T-helper 17 cell (primary cell): ENCODE measurements at places on chromosomes 11 and 22.

- no peak for DNase-seq
Observed at GRCh38 chr11:12993626-12994025, 15.5 kb upstream of the RASSF10 start.

DNA sequence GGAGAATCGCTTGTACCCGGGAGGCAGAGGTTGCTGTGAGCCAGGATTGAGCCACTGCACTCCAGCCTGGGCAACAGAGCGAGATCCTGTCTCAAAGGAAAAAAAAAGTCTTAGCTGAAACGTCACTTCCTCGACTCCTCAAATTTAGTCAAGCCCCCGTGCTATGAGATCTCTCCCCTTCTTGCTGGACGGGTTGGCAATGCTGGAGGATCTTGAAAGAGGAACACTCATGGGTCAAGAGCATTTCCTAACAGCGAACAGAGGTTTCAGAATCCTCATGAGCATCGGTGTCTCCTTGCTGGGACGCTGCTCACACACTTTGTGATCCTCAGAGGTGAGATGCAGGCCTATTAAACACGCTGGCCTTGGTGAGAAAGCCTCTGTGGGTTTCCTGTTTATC, 35.9 kb downstream of the APOL3 start:
- DNase-seq: no peak

GRCh38 chr11:132073787-132074186, 703.4 kb downstream of the NTM start:
- no peak for DNase-seq

DNA sequence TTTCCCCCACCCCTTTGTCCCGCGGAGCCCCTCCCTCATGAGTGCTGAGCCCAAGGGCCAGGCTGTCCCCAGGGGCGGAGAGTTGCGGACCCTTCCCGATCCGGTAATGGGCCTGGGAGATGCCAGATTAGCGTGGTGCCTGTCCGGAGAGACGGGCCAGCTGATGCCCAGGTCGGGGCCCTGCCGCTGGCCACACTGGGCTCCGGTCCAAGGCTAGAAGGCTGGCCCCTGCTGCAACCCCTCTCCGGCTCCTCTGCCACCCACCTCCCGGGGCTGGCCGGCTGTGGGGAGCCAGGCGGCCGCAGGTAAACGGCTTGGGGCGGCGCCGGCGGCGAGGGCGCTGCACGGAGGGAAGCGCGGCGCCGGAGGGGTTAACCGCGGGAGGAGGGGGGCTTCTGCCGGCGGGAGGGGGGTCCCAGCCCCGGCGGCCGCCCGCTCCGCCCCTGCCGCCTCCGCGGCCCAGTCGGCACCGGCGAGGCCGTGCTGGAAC, at the start of gene KCNK4:
Gene KCNK4 (plus strand): TSS at position 41 of the 490 bp plus-strand sequence. CDS start 1,717 bp downstream, outside the sequence.
- DNase-seq: no peak

DNA sequence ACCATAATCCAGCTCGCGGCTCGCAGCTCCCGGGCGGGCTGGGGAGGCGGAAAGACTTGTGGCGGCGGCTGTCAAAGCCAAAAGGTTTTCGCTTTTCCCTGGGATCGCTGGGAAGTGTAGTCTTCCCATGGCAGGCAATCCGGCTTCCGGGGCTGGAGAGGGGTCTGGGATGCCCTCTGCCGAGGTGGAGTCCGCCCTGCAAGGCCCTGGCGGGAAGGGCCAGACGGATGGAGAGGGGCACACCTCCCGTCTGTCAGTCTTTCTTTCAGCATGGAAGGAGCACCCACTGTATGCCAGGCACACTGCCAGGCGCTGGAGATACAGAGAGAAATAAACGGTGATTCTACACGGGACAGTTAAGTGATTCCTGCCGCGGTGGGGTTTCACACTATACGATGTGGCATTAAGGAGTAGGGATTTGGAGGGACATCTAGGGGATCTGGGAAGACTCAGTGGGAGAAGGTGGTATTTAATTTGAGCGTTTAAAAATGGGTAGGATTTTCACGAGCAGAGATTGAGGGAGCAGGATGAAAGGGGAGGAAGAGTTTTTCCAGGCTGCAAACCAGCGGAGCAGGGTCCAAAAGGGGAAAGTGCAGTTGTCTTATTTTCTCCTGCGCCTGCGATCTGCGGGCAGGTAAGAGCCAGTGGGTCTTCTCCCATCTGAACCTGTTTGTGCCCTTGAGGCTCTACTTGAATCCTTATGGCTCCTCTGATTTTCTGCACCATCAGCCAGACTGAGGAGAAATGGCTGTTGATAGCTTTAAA, at the start of gene BACE1:
Gene BACE1 (minus strand): TSS at position 60 of the 765 bp plus-strand sequence. CDS start 461 bp downstream, outside the sequence.
- DNase-seq: no peak

DNA sequence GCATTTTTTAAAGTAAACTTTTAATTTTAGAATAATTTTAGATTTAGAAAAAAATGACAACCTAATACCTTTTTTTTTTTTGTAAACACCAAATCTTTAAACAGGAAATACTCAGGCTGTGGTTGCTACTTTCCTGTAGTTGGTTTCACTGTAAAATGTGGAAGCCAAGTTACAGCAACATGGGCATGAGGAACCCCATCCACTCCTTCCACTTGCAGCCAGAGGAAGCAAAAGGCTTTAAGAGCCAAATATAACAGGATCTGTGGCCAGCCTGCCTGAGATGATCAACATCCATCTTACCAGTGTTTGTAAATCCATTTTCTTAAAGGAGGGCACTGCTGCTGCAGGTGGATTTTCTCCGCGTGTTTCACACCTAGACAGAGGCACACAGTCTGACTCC, 66.2 kb downstream of the TNRC6B start:
- no peak for DNase-seq

DNA sequence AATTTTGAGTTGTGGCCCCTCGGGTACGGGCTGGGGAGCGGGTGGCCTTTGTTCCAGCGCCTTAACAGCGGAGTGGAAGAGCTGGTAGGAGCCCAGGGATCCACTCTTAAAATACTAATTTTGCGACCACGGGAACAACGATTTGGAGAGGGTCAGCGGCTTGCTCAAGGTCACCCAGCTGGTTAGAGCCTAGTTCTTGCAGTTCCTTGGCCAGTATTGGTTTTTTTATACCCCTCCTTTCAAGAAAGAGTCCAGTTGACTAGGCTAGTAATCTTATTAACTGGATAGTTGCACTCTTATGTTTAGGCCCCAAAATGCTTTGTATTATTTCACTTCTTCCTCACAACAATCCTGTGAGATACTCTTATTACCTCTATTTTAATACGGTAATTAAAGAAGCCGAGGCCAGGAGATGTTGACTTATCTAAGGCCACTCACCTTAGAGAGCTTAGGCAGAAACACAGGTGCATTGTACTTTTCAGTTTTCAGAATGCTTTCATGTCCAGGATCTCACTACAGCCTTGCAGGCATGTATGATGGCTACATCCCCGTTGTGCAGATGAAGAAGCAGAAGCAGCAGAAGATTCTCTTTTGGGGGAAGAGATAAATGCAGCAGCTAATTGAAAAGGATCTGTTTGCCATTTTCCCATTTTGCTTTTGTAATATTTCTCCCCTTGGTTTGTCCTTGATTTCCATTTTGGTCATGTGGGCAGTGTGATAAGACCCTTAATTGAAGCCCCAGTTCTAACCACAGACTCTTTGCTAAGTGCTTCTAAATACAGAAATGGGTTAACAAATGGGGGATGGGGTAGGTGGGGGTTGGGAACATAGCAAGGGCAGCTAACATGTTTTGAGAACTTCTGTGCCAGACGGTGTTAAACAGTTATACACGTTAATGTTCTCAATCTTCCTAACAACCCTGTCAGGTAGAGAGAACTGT, 1.4 kb downstream of the SREBF2 start:
- DNase-seq: no peak

GRCh38 chr11:95379479-95379878, 148.5 kb upstream of the SESN3 start:
- DNase-seq: no peak

DNA sequence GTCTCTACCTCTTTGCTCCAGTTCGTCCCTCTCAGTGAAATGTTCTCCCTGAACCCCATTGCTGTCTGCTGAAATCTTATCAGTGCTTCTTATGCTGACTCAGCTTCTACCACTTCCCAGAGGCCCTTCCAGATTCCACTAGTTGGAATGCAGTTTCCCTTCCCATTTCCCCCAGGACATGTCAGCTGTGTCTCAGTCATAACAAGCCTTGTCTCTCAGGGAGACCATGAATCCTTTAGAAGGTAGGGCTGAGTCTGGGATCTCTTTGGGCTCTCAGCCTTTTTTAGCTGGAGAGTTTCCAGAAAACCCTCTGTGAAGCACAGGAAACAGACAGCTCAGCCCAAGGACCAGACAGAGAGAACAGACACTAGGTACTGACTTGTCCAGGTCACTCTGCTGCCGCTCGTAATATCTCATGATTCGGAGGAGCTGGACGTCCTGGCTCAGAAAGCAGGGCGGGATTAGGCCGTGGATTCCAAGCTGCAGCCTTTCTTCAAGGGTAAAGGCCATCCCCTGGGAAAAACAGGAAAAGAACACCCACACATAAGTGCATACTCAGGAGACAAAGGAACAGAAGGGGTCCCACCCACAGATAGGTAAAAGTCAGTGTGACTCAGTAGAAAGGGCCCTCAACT, 113.0 kb downstream of the ME3 start:
- no peak for DNase-seq

- no peak for DNase-seq
Observed at GRCh38 chr11:111694851-111695250, 71.3 kb downstream of the PPP2R1B start.

GRCh38 chr11:2380807-2381350, 3.8 kb downstream of the CD81 start:
- no peak for DNase-seq

GRCh38 chr22:46914916-46915894, 152.8 kb downstream of the TBC1D22A start:
- DNase-seq: no peak

GRCh38 chr11:86692746-86693145, 20.3 kb upstream of the ME3 start:
- no peak for DNase-seq

DNA sequence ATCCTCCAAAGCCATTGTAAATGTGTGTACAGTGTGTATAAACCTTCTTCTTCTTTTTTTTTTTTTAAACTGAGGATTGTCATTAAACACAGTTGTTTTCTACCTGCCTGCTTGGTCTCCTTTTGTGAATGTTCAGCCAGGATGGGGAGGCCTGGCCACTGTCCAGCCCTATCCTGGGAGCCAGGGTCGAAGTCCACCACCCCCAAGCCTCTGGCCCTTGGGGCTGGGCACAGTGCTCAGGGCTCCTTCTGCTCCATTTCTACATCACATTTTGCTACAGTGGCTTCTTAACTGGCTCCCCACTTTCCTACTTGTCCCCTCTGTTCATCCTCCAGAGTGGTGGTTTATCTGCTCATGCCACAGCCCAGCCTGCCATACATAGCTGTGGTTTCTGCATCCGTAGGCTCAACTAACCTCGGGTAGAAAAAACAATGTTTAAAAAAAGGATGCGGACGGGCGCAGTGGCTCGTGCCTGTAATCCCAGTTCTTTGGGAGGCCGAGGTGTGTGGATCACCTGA, 2.5 kb upstream of the SMARCB1 start:
- DNase-seq: no peak

- DNase-seq: no peak
Observed at GRCh38 chr11:128735935-128736605, 42.2 kb downstream of the FLI1 start.
